ENCODE measurements at places on chromosomes 4 and X.

- DNase-seq: no peak
Measured at GRCh38 chr4:94545296-94545695, 93.6 kb downstream of the PDLIM5 start.

GRCh38 chr4:175504318-175504717 lies 307.7 kb downstream of the GPM6A start:
- no peak for DNase-seq

- no peak for DNase-seq
Measured at GRCh38 chr4:157425897-157426296, 205.4 kb downstream of the GRIA2 start.

DNA sequence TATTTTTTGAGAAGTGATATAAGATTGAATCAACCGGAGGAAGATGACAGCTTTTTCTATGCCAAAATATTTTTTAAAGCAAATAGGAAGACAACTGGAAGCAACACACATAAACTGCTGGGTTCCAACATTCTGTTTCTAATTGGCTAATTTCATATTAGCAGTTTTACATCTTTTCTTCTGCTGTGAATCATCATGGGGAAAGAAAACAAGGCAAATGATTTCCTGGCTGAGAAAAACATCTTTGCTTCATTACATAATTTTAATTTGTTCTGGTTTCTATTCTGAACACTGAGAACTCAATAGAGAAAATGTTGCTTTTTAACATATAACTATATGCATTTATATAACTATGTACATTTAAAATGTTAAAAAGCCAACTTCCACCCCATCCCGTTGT lies 2518.5 kb downstream of the ARAP2 start:
- DNase-seq: no peak

DNA sequence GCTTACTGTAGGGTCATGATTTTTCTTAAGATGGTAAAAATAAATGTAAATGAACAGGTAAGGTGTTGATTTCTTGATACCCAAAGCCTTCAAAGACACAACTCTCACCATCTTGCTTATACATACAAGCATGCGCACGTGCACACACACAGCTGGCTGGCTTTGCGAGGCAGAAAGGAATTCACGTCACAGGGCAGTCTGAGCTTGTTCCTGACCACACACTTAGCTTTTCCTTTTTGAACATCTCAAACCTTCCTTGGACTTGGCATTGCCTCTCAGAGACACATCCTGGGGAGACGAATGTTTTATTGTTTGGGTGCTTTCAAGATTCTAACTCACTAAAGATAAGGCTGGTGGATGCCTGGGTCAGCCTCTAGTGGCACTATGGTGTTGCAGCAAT lies 175.0 kb downstream of the NHS start:
- DNase-seq: no peak

- no peak for DNase-seq
Measured at GRCh38 chr4:101160792-101161592, 186.3 kb downstream of the PPP3CA start.

GRCh38 chr4:87087015-87087414 lies 133.4 kb downstream of the KLHL8 start:
- no peak for DNase-seq

GRCh38 chrX:112677167-112677566 lies 2.6 kb downstream of the LHFPL1 start:
- no peak for DNase-seq

- DNase-seq: no peak
Measured at GRCh38 chr4:184890499-184890898, 64.7 kb upstream of the ACSL1 start.

GRCh38 chr4:104989371-104989770 lies 157.3 kb upstream of the TET2 start:
- DNase-seq: no peak

GRCh38 chr4:185865901-185866328 lies 53.9 kb upstream of the SORBS2 start:
- no peak for DNase-seq

DNA sequence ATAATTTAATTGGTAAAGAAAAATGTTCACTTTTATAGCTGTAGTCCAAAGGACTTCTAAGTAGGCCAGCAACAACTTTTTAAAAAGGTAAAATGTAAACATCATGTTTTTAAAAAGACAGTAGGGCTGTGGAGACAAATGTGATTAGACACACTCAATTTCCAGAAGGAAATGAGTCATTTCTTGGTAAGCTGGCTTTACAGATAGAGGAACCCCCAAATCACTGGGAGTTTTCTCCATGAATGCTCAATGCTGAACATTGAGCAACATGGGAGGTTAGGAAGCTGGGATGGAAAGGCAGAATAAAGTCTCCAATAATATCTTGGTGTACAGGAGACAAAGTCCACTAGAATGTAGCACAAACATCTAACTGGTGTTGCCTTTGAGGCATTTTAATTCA lies 121.3 kb downstream of the NWD2 start:
- DNase-seq: no peak

GRCh38 chr4:77177199-77177598 lies 20.2 kb downstream of the CCNG2 start:
- no peak for DNase-seq
